NCI-H524 treated with DMSO at 0.1 percent for 48 hours (cell line): ENCODE measurements at places on chromosomes 4 and X.

DNA sequence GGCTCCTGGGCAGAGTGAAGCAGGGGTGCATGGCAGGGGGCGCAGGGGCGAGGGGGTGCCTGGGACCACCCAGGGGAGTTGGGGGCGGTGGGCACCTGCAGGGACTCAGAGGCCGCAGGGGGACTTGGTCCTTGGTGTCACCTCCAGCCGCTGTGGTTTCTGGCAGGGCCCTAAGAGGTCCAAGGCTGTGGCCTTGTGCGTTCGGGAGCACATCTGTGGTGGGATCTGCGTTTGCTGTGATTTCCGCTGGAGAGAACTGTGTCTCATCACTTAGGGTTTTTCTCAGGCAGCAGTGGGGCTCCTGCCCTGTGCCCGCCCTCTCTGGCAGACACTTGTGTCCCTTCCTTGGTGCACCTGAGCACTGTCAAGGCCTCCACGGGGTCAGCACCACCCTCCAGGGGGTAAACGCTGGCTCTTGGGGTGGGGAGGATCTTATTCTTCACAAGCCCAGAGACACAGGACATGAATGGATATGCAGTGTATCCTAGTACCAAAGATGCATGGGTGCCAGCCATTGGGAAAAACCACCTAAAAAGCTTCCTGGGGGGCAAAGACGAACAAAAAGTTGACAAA lies 66.5 kb downstream of the ACOX3 start:
- no peak for DNase-seq

DNA sequence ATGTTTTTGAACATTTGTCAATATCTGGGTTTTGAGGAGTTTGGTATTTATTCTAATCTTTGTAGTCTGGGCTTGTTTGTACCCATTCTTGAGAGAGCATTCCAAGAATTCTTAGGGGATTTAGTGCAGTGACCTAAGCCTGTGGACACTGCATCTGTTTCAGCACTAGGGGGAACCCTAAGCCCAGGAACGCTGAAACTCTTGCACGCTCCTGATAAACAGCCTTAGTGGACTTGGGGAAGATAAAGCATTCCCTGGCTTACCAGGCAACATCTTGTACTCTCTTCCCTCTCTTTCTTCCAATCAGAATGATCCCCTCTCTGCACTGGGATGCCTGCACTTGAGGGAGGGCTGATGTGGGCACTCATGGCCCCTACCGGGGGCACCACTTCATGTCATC lies 654.9 kb upstream of the HTR2C start:
- peak; percentile 67 for DNase-seq

GRCh38 chr4:8502836-8503585 lies 62.4 kb downstream of the TRMT44 start:
- DNase-seq, result no peak

- no peak for DNase-seq
These were observed 49.9 kb upstream of the SLC4A4 start for GRCh38 chr4:71288875-71289274.

- DNase-seq, result no peak
These were observed 157.3 kb downstream of the PRDM5 start for GRCh38 chr4:120765260-120765680.

DNA sequence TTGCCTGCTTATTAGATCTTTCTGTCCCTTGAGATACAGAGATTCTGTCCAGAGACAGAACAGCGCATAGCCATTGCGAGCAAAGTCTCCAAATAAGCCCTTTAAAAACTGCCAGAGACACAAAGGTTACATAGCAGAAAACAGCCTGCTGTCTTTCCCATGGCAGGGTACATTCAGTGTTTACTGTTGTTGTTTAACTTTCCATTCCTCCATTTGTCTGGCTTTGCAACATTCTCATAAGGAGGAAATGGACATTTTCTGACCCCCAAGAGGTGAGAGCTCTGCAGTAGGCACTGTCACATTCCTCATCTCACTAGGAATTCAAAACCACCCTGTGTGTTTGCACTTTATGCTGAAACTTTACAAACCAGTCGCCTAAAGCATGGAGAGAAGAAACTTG lies 48.3 kb downstream of the PDE5A start:
- no peak for DNase-seq

DNA sequence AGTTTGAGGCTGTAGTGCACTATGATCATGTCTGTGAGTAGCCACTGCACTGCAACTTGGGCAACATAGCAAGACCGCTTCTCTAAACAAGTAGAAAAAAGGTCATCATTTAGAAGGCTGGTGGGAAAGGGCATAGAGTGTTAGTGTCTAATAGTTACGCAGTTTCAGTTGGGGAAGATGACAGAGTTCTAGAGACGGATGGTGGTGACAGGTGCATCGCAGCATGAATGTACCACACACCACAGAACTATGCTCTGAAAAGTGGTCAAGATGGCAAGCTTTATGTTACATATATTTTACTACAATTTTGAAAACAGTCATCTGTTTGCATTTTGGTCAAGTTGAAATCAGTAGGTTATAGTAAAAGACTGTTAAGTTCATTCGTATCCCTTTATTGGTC lies 23.7 kb upstream of the CLDN34 start:
- DNase-seq, result no peak
